Activated CD8-positive, alpha-beta memory T cell treated with anti-CD3 and anti-CD28 coated beads for 24 hours (primary cell): ENCODE measurements at places on chromosomes 2 and 18.

DNA sequence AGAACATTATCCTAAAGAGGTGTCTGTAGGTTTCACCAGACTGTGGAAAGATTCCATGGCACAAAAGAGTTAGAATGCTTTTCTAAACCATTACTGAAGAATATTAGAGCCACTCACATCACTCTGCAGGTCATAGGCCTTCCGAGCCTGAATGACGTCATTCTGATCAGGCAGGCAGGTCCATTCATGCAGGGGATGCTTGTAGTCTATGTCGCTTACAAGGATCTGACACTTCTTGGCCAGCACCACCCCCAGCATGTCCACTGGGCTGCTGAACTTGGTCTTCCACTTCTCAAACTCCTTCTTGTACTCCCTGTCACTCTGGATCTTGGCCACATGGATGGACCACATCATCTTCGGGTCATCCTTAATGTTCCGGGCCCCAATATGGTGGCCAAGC, 120.1 kb downstream of the NEB start:
- DNase-seq = no peak

DNA sequence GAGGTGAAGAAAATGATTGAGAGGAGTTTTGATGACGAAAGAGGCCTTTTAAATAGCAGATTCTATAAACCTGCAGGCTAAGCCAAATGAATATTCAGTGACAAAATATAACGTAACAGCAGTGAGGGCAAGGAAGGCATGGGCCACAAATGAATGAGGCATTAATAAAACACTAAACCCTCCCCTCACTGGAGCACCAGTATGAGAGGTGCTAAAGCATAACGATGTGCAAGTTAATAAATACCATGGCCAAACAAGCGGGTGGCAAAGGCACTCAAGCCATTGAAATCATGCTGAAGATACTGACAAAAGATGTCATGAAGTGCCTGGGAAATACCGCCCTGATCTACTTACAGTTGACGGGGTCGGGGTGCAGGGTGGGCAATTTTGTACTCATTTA, 30.2 kb upstream of the LONRF2 start:
- DNase-seq = no peak

DNA sequence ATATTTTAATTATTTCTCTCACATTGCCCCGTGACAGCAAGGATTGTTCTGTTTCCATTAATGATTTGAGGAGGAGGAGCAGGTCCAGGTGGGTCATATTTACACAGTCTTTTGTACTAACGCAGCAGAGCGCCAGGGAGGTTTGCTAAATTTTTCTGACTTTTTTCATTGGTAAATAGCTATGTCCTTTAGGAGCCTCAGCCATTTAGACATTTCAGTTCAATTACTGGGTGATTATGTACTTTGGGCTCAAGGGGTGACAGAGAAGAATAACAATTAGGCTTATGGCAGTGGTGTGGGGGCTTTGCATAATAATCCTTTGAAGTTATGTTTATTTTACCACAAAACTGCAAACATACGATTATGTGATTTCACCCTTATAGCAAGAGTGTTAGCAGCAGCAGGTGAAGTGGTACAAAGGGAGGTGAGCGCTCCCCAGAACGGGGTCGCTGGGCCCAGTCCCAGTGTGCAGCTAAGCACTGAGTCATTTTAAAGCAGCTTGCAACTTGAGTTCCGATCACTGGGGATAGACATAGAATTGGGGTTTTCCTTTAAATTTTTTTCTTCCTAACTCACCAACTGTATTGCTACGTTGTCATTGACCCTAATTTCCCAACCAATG, 80.3 kb downstream of the TSHZ1 start:
- DNase-seq = no peak

GRCh38 chr2:181371782-181372645, 85.2 kb upstream of the ITGA4 start:
- no peak for DNase-seq

- no peak for DNase-seq
Measured at GRCh38 chr18:28062443-28062842, 114.5 kb downstream of the CDH2 start.

GRCh38 chr2:238106698-238107524, 6.8 kb downstream of the ESPNL start:
- no peak for DNase-seq

- DNase-seq = no peak
Measured at GRCh38 chr2:201768918-201769317, 11.8 kb downstream of the ALS2 start.

DNA sequence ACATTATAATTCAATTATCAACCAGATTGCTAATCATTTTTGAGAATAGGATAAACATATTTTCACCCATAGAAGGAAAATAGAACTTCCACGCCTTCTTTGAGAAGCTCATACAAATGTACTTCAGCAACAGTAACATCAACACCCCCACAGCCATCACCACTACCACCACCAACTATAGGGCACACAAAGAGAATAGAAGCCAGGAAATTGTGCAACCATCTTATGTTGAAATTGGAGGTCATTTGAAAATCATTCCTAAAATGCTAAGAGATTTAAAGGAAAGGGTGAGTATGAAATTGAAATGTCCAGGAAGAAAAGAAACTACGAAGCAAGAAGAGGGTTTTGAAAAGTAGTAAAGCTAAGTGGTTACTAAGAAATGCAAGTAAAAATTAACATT, 563.4 kb downstream of the ZNF804A start:
- no peak for DNase-seq

- peak; percentile 35 for DNase-seq
Measured at GRCh38 chr18:79924814-79925731, 26.4 kb downstream of the SLC66A2 start.

GRCh38 chr2:3377612-3378432, at the start of gene EIPR1:
TSS of gene EIPR1 (minus strand) at chr2:3377818. CDS start at chr2:3377689, 129 bp downstream.
- DNase-seq = peak; percentile 96

DNA sequence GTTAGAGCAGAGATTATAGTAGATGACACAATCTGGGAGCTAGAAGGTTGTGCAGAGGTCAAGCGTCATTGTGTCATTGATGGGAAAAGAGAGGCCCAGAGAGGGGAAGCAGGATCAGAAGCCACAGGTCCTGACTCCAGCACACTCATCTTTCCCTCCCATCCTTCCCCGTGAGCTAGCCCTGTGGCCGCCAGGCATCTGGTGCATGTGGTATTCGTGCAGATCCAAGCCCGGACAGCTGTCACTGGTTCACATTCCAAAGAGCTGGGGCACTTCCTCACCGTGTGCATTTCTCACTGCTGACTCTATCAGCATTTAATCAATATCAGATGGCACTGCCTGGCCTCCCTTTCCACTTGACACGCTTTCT, 94.1 kb upstream of the THOC1 start:
- DNase-seq = no peak

- DNase-seq = no peak
Measured at GRCh38 chr2:157419031-157419575, 24.8 kb downstream of the CYTIP start.

DNA sequence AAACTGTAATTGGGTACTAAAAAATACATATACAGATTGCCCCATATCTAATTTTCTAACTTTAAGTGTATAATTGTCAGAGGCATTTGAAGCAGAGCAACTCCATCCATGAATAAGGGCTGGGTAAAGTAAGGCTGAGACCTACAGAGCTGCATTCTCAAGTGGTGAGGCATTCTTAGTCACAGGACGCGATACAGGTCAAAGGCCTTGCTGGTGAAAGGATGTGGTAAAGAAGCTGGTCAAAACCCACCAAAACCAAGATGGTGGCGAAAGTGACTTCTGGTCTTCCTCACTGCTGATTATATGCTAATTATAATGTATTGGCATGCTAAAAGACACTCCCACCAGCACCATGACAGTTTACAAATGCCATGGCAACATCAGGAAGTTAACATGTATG, 50.0 kb downstream of the SLC8A1 start:
- DNase-seq = no peak

DNA sequence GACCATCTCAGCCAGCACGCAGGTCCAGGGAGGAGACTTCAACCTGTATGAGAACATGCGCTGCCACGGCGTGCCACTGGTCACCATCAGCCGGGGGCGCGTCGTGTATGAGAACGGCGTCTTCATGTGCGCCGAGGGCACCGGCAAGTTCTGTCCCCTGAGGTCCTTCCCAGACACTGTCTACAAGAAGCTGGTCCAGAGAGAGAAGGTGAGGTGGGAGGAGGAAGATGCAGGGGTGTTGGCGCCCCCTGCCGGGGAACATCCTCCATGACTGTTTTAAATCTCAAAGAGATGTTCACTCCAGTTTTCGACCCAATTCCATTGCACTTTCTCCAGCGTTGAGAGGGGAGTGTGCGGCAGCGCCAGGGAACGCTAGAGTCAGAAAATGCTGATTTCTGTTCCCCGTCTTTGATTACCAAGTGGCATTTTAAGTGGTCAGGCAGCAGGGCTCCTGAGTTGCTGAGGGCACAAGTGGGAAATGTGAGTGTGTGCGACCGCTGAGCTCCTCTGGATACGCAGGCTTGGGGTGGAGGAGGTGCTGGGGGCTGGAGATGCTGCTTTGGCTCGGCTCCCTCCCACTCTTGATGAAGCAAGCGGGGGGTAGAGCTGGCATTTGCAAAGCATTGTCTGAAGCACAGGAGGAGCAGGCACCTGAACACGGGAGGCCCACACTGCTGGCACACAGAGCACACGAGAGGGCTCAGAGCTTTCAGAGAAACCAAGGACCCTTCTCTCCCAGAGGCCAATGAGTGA, 27.7 kb upstream of the MAPRE3 start:
- peak; percentile 87 for DNase-seq

DNA sequence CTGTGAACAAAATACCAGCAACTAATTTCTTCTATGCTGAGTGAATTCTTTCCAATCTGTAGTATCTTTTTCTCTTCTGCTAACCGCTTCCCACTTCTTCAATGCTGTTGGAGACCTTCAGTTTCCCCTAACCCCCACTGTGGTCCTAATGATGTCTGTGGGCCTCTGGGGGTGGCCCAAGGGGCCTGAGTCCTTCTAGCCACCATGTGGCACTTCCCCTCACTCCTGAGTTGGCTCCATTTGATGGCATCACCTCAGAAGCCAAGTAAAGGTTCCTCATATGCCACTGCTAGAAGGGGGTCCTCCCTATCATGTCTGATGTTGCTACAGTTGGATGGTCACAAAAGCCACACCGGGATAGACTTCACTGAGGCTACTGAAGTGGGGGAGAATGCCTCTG, 37.5 kb downstream of the ARHGAP25 start:
- DNase-seq = no peak

GRCh38 chr18:72161691-72162090, 382.5 kb downstream of the CBLN2 start:
- no peak for DNase-seq

GRCh38 chr2:239876948-239877289, 148.2 kb downstream of the NDUFA10 start:
- DNase-seq = no peak

DNA sequence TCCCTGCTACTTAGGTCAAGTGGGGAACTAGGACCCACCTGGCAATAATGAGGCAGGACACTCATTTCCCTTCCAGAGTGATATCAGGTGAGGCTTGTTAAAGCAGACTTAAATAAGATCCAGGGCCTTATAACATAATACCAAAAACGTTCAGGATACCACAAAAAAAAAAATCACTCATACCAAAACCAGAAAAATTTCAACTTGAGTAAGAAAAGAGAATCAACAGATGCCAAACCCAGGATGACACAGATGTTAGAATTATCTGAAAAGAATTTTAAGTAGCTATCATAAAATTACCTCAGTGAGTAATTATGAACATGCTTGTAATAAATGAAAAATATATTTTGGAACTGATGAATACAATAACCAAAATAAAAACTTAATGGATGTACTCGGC, 255.6 kb upstream of the OSR1 start:
- no peak for DNase-seq

- DNase-seq = no peak
Measured at GRCh38 chr2:153470867-153471266, 7.7 kb downstream of the RPRM start.

DNA sequence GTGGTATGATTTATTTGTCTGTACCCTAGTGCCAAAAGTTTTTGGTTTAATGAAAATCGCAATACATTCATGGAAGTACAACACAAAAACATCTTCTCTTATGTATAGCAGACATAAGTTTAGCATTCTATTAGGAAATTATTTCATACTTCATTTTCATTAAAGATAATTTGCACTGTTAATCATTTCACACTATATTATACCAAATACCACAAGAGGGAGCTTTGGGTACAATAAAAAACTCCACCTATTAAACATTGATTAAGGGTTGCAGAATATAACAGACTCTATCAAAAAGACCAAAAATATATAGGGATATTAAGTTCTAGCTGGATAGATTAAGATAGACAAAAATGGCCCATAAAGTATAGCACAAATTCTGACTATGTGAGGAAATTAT, 79.0 kb downstream of the SLC66A3 start:
- no peak for DNase-seq

DNA sequence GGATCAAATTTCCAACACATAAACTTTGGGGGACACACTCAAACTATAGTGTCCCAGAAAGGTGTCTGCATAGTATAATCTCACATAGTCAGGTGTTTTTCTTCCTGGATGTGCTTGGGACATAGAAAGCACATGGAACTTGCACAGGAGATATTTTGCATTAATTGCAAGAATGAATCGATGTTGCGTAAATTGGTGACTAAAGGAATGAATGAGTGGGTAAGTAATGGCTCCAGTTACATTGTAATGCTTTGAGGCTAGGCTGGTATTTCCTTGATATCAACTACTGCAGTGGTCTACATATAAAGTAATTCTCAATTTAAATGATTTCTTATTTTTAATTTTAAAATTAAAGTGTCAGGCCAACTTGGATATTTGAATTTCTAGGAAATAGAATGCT, 53.4 kb downstream of the SH3RF3 start:
- DNase-seq = no peak

- DNase-seq = no peak
Measured at GRCh38 chr18:5238371-5238976, 41.4 kb upstream of the AKAIN1 start.

- DNase-seq = no peak
Measured at GRCh38 chr2:138491495-138491862, 10.1 kb upstream of the SPOPL start.

- DNase-seq = no peak
Measured at GRCh38 chr2:239087046-239087710, 239.3 kb downstream of the TWIST2 start.

- DNase-seq = peak; percentile 13
Measured at GRCh38 chr2:3610415-3610814, 15.5 kb downstream of the COLEC11 start.

DNA sequence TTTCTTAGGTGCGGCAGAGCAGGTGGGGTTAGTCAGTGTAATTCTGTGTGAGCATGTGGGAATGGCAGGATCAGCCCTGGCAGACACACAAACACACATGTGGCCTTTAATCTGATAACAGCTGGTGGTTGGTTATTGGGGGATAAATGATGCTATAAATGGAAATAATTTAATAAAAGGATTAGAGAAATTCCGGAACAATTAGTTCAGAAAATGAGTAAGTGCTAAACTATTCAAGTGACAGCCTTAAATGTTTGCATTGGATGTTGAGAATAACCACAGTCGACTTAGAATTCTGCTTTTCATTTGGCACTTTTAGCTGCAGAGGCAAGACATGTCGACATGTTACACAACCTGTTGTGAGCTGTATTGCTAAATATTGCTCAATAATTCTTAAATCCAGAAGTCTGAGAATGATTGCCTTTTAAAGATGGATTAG, 7.2 kb downstream of the SMYD1 start:
- no peak for DNase-seq

- DNase-seq = no peak
Measured at GRCh38 chr2:38246105-38246504, 131.0 kb downstream of the ATL2 start.

GRCh38 chr2:234708091-234708683, 211.3 kb upstream of the ARL4C start:
- no peak for DNase-seq

- DNase-seq = no peak
Measured at GRCh38 chr2:64501946-64502345, 22.2 kb upstream of the AFTPH start.

GRCh38 chr2:218406949-218407618, 7.4 kb downstream of the CTDSP1 start:
- peak; percentile 85 for DNase-seq

GRCh38 chr2:218577482-218578220, 9.0 kb downstream of the CNOT9 start:
- DNase-seq = no peak
